ENCODE measurements at places on chromosomes 3 and 15.

GRCh38 chr15:34776606-34777105 is 18.7 kb downstream of the ACTC1 start:
- no peak for DNase-seq

- no peak for DNase-seq
Observed at GRCh38 chr3:63251499-63251898, 26.6 kb upstream of the SYNPR start.

GRCh38 chr3:150970665-150971324 is 1.7 kb downstream of the CLRN1 start:
- DNase-seq: no peak

DNA sequence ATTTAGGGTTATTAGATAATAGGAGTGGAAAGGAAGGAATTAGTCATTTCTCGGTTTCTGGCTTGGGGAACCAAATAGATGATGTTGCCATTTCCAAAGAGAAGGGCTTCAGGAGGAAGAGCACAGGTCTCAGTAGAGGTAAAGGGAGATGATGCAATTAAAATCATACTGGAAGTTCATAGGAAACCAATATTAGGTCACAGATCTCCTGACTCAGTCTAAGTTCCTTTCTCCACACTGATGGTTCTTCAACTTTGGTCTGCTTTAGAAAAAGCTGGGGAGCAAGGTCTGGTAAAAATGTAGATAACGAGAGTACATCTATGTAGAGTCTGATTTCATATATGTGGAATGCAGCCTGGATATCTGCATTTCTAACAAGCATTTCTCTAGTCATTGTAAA is 130.9 kb downstream of the POLQ start:
- no peak for DNase-seq

DNA sequence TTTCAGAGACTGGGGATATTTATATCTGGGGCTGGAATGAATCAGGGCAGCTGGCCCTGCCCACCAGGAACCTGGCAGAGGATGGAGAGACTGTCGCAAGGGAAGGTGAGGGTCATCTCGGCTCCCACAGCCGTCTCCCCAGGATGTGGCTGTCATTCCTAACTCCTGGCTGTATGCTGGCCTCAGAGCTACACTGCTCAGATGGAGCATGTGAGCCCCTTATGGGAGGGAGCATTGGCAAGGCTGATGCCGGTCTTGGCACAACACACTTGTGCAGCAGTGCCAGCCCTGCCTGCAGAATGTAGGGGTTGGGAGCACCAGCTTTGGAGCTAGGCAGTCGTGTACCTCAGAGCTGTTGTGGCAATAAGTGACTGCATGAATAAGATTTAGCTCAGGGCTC is 5.2 kb downstream of the RCCD1 start:
- DNase-seq: no peak

DNA sequence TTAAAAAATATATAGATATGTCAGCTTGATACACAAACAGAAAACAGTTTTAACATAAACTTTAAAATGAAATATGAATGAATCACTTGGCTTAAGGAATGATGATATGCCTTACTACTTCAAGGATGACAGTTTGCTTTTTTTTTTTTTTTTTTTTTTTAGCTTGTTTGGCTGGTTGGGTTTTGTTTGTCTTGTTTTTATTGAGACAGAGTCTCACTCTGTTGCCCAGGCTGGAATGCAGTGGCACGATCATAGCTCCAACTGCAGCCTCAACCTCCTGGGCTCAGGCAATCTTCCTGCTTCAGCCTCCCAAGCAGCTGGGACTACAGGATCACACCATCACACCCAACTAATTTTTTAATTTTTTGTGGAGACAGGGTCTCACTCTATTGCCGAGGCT is 14.5 kb downstream of the LRRC2 start:
- DNase-seq: no peak

DNA sequence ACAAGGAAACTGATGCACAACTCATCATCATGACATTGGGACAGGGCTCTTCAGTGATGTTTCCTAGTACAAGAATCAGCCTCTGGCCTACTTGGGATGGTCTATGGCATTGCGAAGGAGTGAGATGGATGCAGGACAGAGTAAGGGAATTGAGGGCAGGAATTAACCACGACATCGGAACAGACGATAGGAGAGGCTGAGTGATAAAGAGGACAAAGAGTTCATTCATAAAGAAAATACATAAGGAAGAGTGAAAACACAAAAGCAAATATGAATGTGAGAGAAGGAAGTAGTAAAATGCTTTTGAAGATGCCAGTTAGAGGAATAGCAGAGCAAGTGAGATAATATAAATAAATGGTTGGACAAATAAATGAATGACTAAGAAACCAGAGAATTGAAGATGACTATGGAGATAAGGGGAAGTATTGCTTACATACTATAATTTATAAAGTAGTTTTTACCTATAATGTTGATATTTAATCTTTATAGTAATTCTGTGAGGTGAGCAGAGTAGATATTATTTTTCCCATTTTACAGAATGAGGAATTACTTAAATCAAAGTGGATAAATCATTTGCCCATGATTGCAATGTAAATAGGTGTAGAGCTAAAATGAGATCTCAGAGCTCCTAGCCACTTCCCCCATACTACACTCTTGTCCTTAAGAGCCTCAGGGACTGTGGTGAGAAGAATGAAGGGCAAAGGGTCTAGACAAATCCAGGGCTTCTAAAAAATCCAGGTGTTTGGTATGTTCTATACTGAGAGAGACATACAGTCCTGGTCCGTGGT is 203.3 kb downstream of the DTWD1 start:
- DNase-seq: no peak

GRCh38 chr3:112610121-112610520 is 30.8 kb downstream of the CCDC80 start:
- peak; percentile 30 for DNase-seq

DNA sequence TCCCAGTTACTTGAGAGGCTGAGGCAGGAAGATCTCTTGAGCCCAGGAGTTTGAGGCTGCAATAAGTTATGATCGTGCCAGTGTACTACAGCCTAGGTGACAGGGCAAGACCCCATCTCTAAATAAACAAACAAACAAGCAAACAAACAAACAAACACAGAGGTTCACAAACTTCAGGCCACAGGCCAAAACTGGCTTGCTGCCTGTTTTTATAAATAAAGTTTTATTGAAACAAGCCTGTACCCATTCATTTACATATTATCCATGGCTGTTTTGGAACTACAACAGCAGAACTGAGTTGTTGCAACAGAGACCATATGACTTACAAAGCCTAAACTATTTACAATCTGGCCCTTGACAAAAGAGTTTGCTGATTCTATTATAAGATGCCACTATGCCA is 6.5 kb downstream of the DYNC1LI1 start:
- no peak for DNase-seq

DNA sequence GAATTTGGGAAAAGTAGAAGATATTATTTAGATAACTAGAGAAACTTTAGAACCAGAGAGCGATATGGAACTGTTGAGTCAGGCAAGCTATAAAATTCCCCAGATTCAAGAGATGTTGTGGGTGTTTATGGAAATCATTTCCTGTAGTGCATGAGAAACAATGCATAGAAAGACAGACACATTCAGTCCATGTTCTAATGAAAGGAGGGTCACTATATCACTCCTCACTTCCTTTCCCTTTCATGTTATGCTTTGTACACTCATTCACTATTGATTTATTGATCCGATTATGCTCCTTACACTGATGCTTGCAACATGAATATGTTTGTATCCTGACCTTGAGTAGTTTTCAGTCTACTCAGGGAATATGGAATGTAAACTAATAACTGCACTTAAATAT is 1459.9 kb upstream of the ALCAM start:
- DNase-seq: no peak

GRCh38 chr3:186369217-186369616 is 7.2 kb upstream of the DGKG start:
- no peak for DNase-seq

- no peak for DNase-seq
Observed at GRCh38 chr15:75916978-75917377, 13.3 kb downstream of the FBXO22 start.

- DNase-seq: peak; percentile 72
Observed at GRCh38 chr3:192887701-192888100, 30.0 kb downstream of the MB21D2 start.

DNA sequence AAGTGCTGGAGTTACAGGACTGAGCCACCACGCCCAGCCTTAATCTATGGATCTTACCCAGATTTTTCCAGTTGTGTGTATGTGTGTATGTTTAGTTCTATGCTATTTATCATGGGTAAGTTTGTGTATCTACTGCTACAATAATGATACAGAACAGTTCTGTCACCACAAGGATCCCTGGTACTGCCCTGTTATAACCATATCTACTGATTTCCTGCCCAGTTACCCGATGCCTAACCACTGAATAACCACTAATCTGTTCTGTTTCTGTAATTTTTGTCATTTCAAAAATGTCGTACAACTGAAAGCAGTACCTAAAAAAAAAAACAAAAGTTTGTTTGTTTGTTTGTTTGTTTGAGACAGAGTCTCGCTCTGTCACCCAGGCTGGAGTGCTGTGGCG is 123.7 kb upstream of the RAP2B start:
- DNase-seq: no peak

DNA sequence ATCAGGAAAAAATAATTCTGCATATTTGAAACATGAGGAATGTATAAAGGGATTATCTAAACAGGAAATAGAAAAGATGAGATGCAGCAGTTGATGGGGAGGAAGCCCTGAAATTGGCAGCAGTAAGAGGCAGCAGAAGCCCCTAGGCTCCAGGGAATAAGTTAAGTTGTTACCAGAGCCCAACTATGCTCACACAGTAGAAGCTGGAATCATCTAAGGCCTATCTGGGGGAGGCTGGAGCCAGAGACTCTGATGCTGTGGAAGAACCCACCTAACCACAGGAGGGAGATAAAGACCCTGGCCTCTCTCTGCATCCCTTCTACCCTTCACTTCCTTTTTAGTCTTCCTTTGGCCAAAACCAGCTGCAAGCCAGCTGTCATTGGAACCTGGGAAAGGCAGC is 519.7 kb downstream of the DIPK2A start:
- DNase-seq: no peak

DNA sequence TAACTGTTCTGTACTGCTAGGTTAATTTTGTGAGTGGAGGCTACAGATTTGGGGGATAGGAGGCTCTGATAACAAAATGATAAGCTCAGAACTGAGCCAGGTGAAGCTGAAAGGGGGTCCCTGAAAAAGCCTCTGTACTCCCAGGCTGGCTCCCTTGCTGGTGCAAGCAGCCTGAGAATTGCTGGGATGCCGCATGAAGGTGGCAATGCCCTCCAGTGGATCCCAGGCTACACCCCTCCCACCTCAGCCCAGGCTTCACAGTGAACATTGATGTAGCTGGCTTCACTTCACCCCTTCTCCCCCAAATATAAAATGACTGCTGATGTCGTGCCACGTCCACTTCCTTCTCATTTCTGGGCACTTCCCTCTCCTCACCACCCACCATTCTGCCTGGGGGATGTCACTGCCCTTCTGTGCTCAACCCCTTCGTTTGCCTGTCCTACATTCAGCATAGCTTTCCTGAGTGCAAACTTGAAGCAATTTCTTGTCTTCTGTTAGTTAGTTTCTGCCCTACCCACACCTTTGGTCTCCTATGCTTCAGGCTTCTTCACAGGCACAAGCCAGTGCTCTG is 9.7 kb upstream of the ARHGEF26 start:
- DNase-seq: no peak

GRCh38 chr3:131020122-131020693 is 6.4 kb downstream of the ASTE1 start:
- no peak for DNase-seq

DNA sequence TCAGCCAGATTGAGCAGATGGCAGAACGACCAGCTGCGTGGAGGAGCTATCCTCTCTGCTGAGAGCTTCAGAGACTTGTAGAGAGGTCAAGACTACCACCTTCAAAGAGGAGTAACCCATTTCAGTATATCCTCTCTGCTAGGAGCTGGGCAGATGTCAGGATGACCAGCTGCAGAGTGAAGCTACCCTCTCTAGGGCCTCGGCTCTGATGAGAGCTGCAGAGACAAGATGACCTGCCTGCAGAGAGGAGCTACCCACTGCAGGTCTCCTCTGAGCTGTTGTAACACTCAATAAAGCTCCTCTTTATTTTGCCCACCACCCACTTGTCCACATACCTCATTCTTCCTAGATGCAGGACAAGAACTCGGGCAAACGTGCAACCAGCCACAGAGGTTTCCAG is 1522.7 kb downstream of the OTOL1 start:
- DNase-seq: no peak

DNA sequence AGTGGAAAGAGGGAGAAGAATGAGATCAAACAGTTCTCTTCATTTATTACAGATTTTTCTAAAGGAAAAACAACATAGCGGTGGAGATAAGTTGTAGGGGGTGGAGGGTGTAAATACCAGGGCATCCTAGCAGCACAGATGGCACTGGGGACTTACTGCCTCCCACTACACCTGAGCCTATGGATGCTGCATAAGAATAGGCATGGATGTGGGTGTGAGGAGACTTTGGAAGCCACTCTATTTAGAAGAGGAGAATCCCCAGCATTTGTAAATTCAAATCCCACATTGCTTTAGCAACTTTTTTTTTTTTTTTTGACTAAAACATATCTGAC is 27.4 kb upstream of the IL1RAP start:
- DNase-seq: no peak

Measured in activated CD4-positive, alpha-beta T cell treated with anti-CD3 and anti-CD28 coated beads, Interleukin-2, amount 10 ng/mL, durations not matched to agents 24 days and 14 days (primary cell).